ENCODE measurements at places on chromosomes 5 and 9.

- DNase-seq, result no peak
These were observed 129.1 kb upstream of the ZNF462 start for GRCh38 chr9:106733828-106734380.

GRCh38 chr9:79769476-79770275 lies 197.9 kb downstream of the TLE4 start:
- DNase-seq, result no peak

DNA sequence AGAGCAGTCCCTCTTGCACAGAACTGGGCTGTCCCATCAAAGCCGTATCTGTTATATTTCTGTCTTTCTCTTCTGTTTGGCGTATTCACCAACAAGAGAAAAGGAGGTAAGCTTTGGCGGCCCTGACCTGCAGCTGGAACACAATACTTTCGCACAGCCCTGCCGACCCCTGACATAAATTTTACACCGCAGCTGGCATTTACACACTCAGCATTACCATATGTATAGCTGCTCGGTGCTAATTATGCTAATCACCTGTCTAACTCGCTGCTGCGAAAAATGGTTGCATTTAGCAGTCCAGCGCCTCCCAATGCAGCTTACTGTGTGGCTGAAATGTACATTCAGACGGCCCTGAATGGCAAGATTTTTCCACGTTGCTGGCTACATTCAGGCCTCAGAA lies 20.8 kb downstream of the PTCH1 start:
- DNase-seq, result no peak

DNA sequence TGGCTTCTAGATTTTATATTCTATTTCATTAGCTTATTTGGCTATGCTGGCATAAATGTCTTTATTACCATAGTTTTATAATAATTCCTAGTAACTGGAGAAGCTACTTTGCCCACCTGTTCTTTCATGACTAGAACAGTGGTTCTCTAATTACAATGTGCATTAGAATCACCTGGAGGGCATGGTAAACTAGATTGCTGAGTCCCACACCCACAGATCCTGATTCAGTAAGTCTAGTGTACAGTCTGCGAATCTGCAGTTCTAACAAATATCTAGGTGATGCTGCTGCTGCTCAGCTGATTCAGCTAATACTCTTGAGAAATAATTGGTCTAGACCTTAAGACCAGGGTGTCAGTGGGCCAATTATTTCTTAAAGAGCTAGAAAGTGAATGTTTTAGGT lies 35.5 kb downstream of the RNF38 start:
- DNase-seq, result no peak

GRCh38 chr5:54471398-54471797 lies 15.9 kb downstream of the HSPB3 start:
- no peak for DNase-seq

- no peak for DNase-seq
These were observed 22.0 kb downstream of the RAPGEF1 start for GRCh38 chr9:131717719-131718460.

DNA sequence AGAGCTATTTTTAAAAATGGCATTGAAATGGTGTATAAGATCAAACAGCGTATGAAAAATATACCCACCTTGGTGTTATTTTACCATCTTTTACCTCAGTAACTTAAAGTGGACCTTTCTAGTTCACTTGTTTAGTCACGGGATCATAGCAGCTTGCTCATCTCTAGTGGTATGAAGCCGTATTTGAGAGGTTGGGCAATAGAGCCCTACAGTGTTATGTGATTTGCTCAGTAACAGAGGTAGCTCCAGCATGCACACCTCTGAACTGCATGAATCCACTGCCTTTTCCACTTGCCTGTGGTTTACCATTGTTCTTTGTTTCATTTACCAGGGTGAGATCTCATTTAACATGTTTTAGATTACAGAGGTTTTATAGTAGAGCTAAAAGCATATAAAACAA lies 134.4 kb downstream of the ATG10 start:
- no peak for DNase-seq

GRCh38 chr9:15268782-15269181 lies 38.2 kb downstream of the TTC39B start:
- DNase-seq, result no peak

GRCh38 chr5:179306191-179307012 lies 38.9 kb downstream of the ADAMTS2 start:
- no peak for DNase-seq

- no peak for DNase-seq
These were observed 44.1 kb upstream of the FSD1L start for GRCh38 chr9:105403552-105404248.

DNA sequence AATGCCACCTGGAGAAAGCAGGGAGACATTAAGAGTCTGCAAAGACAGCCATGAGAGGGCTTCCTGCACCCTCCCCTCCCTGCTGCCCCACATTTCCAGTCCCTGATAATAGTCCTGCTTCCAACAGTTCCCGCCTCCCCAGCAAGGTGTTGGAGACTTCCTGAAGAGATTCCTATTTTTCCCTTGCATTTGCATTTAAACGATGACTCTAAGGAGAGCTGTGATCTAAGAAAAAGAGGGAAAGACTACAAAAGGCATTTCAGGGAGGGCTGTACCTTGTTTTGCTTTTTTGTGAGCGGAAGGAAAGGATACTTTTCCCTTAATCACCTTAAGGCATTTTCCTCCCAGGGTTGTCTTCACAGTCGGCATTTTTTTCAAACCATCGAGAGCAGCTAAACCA lies 62.1 kb downstream of the GAS1 start:
- no peak for DNase-seq

- no peak for DNase-seq
These were observed 82.2 kb downstream of the TRIO start for GRCh38 chr5:14225173-14225834.

- no peak for DNase-seq
These were observed 14.5 kb upstream of the NTNG2 start for GRCh38 chr9:132147331-132147730.

DNA sequence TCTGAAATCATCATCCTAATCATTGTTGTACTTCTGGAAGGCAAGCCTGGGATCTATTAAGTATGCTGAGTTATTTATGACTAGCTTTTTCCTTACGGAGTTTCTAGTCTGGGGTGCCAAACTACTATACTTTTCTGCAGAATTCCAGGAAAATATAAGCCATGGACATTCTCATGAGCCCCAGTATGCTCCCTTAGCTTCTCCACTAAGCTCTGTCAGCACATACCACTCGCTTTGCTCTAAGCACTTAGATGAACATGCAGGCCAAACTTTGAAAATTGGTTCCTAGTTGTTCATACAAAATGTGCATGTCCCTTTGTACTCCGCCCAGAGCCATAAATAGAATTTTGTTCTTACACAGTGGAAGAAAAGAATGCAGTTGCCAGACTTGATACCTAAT lies 284.6 kb downstream of the ARRDC3 start:
- DNase-seq, result no peak

DNA sequence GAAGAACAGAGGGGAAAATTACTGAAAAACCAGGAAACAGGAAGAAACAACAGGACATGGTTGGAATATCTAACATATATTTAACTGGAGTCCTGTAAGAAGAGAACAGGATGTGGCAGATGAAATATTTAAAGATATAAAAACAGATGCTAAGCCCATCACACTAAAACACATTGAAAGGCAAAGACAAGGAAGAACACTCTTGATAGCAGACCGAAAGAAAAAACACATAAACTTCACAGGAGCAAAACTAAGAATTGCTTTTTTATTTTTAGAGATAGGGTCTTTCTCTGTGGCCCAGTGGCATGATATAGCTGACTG lies 324.4 kb upstream of the ARRDC3 start:
- no peak for DNase-seq

- DNase-seq, result no peak
These were observed 156.1 kb downstream of the EBF1 start for GRCh38 chr5:158943569-158943968.

DNA sequence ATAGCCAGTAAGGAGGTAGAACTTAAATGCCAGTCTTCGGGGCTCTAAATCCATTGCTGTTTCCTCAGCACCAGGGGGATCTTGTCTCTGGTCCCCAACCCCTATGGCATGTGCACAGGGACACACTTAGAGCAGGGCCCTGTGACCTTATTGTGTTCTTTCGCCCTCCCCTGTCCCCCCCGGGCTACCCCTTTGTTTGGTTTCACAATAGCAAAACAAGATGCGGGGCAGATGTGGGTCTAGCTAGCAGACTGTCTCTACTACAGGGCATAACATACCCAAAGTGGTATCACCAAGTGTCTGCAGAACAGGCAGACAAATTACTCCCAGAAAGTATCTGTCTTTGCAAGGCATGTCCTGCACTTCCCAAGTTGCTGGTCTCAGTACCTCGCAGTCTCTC lies 2.1 kb downstream of the FBLL1 start:
- no peak for DNase-seq

DNA sequence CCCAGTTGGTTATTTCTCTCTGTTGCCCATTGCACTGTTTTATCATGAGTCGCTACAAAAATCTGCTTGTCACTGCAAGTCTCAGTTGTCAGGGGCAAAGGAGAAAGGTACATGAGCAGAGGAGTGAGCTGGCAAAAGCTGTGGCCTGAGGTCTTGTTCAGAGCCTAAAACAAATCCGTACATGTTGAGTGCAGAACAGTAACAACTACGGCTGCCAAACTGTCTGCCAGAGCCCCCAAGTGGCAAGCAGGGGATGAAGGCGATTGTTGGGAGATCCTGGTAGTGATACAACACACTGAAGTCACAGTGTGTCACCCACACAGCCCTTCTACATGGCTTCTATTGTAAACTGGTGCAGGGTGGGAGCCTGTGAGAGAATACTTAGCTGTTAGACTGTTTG lies 50.9 kb downstream of the BRINP1 start:
- DNase-seq, result no peak

DNA sequence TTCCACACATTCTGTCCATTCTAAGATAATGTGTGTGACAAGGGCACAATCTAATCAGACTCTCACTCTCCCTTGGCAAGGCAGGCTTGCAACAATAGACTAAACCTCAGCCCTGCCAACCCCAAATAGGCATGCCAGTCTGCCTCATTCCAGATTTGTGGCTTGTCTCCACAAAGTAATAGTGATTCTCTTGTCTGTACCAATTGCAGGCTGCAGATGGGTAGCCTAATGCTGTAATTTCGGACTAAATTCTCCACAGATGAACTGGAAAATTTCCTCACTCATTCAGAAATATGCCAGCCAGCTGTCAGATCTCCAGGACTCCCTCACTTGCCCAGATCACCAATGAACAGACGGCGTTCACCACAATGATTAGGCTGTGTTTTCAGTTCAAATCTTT lies 413.6 kb downstream of the ELAVL2 start:
- DNase-seq, result no peak

DNA sequence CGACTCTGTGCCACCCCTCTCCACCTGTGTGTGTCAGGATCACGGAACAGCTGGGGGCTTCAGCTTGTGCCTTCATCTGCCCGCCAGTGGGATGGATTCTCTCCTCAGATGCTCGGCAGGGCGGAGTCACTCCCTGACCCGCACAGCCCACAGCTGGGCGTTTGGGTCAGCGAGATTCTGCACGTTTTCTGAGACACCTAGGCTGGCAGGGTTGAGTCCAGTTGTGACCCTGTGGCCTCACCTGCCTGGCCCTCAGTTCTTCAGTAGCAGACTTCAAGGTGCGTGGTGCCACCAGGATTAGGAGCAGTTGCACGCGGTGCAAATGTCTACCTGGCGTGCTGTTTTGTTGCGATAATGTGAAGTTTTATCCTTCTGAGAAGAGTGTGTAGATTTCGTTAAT lies 5.0 kb downstream of the NDUFS6 start:
- no peak for DNase-seq

DNA sequence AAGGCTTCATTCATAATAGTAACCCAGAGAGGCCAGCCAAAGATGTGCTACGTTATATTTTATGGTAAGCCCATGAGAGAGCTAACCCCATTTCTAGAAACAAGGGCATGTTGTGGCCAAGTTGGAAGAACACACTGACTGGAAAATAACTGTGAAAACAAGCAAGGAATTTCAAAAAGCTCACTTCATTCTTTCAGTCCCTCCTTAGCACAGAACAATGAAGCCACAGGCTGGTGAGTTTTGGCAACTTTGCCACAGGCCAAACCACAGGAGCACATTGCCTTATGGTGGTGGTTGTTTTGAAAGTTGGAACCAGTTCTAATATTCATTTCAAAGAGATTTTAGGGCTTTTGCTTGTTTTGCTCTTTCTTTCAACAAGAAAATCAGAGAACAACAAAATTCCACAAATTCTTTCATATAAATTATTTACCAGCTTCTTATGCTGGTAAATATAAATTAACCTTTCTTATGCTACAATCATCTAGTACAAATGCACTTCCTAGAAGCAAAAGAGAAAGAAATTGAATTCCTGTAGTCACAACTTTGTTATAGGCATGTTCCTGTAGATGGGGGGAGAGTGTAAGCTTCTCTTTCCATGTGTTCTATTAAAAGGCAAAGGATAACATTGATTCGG lies 225.4 kb upstream of the RFX3 start:
- DNase-seq, result peak; percentile 96

GRCh38 chr9:94638335-94639060 lies 820 bp downstream of the FBP1 start:
- no peak for DNase-seq

- no peak for DNase-seq
These were observed 35.4 kb downstream of the SREK1 start for GRCh38 chr5:66179297-66180051.

DNA sequence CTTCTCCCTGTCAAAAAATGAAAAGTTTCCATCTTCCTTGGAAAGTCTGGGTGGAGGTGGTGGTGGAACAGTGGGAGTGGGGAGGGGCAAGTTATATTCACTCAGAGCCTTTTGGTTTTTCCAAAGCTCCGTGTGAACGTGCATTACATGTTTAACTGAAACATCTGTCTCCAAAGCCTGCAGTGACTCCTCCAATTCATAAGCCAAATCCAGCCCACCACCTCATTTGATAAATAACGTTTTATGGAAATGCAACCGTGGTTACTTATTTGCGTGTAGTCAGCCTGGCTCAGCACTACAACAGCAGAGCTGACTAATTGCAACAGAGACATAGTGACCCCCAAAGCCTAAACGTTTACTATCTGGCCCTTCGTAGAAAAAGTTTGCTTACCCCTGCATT lies 13.9 kb downstream of the TNFSF8 start:
- DNase-seq, result no peak

DNA sequence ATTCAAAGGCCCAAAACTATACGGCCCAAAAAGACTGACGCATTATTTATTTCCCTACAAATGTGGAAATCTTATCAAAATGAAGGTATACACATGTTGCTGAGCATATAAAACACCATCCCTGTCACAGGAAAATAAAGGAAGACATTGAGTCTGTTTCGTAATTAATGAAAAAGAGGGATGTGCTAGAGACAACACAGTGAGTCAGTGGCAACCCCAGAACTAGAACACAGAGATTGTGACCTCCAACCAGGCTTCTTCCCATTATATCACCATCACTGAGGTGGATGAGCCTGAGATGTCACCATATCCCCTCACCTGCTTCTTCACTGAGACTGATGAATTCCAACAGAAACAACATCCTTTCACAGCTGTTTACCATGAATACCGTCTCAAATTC lies 3.8 kb downstream of the NDUFA8 start:
- DNase-seq, result no peak

GRCh38 chr9:125472926-125473701 lies 211.5 kb downstream of the GAPVD1 start:
- DNase-seq, result peak; percentile 31

GRCh38 chr9:123697686-123698085 lies 232.2 kb downstream of the DENND1A start:
- DNase-seq, result no peak

GRCh38 chr5:160525471-160526261 lies 104.0 kb downstream of the PTTG1 start:
- DNase-seq, result no peak

All from astrocyte of the cerebellum (primary cell).